GM23248 (cell line): ENCODE measurements at places on chromosomes 7 and 10.

- DNase-seq, result no peak
Observed at GRCh38 chr7:46747869-46748576, 827.0 kb upstream of the IGFBP3 start.

GRCh38 chr10:7275761-7276440 lies 134.9 kb downstream of the SFMBT2 start:
- DNase-seq, result no peak

- DNase-seq, result no peak
Observed at GRCh38 chr10:70950037-70950436, 61.7 kb upstream of the PCBD1 start.

DNA sequence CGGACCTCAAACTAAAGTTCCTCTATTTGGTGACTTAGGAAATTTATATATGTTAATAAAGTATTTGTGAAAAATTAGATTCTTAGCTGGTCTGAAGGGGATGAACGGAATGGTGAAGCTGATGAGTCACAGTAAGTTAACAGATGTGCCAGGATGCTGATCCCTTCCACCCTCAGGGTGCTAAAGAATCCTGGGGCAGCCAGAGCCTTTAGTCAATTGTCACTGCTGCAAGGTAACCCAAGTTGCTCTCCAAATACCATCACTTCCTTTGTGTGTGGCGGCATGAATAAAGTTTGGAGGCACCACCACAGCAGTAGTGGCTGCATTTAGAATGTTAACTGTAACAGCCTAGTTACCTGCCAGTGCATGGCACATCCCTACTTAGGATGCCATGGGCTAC lies 222.6 kb upstream of the PPP1R3A start:
- peak; percentile 19 for DNase-seq

- DNase-seq, result peak; percentile 70
Observed at GRCh38 chr7:73978661-73979563, 49.1 kb upstream of the ELN start.

DNA sequence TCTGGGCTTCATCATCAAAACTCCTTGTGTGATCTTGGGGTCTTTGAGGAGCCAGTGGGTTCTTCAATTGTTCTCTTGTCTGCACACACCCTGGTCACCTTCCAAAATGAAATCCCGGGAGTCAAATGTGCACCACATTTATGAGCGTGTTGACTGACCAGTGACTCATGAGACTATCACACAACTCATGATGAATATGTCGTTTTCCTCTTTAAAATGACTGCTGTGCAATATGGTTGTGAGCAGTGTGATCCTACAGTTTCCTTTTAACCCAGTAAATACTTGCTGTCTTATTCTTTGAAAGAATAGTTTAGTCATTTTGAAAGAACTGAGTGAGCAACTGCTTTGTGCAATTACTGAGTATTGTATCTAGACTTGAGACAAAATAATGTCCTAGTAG lies 149.2 kb downstream of the DYNC1I1 start:
- peak; percentile 67 for DNase-seq

- DNase-seq, result peak; percentile 66
Observed at GRCh38 chr7:17311952-17312351, 13.5 kb downstream of the AHR start.

DNA sequence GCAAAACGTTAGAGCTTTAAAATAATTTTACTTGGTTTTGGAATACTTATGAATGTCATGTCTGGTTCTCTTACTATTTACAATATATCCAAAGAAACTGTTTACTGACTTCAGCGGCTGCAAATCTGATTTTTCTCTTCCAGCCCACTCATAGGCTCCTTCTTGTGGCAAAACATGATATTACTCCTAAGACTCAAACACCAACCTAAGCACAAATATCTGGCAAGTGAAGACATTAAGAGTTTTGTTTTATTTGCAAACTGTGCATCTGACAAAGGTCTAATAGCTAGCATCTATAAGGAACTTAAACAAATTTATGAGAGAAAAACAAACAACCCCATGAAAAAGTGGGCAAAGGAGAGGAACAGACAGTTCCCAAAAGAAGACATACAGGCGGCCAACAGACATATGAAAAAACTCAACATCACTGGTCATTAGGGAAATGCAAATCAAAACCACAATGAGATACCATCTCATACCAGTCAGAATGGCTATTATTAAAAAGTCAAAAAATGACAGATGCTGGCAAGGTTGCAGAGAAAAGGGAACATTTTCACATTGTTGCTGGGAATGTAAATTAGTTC lies 20.3 kb upstream of the GJC3 start:
- DNase-seq, result peak; percentile 44

GRCh38 chr10:58513188-58514110 lies 777 bp downstream of the BICC1 start:
- peak; percentile 70 for DNase-seq

DNA sequence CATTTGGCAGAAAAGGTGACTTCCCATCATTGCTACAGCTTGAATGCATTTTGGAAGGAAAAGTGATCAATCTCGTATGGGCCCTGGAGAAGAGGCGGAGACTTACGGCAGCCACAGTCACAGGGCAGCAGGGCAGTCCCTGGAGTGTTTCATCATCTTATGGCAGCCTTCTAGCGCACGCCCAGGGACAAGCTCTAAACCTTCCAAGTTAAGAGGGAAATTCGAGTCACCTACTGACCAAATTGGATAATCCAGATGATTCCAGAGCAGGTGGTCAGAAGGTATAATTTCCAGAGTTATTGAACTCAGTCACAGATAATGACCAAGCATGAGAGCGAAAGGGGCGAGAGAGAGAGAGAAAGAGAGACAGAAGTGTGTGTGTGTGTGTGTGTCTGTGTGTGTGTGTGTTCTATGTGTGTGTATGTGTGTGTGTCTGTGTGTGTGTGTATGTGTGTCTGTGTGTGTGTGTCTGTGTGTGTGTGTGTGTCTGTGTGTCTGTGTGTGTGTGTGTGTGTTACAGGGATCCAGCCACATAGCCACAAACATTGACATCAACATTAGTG lies 123.7 kb upstream of the ADAM12 start:
- DNase-seq, result peak; percentile 44

DNA sequence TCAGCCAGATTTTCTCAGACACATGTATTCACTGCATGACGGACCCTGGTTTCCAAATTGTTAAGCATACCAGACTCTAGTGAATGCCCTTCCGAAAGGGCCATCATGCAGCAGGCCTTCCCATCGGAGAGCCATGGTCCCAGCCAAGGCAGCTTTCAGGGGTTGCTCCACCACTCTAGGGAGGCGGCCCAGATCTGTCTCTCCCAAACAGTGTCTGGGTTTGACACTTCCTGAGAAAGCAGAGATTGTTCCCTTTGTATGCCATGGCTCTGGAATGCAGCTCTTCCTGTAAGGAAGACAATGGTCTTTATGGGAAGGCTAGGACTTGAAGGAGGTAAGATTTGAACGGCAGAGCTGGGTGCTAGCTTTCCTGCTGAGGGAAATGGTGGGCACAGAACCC lies 178.8 kb upstream of the BMPER start:
- DNase-seq, result no peak

GRCh38 chr10:21599582-21599981 lies 65.5 kb downstream of the MLLT10 start:
- no peak for DNase-seq

GRCh38 chr7:101126651-101127459 lies at the start of gene SERPINE1:
TSS of gene SERPINE1 (plus strand) at chr7:101127104. CDS start at chr7:101128394, 1,290 bp downstream.
- DNase-seq, result peak; percentile 100

DNA sequence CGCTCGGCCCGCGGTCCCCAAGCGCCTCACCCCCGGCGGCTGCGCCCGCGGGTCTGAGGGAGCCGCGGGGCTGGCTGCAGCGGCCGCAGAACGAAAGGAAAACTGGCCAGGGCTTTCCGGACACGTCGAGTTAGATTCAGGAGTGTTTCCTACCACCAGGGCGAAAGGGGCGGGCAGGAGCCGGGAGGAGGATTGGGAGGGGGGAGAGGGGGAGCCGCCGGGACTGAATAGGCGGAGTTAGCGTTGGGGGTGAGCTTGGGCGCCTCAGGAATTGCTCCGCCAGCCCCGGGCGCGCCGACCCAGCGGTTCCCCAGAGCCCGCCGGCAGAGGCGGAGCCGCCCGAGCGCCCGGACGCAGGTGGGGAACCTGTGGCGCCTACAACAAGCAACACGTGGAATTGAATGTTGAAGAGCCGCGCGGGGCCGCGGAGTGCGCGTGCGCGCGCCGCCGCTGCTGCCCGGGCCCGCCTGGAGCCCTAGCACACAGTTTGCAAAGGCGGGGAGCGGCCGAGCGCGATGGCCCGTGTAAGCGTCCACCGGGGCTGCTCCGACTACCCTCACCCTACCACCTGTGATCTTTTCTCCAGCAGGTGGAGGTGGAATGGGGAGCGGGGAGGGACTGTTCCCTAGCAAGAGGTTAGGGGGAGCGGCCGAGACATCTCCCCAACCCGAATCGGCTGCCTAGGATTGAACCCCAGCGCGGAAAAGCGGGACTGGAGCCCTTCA lies at the start of gene CADPS2:
Gene CADPS2 (minus strand): TSS at position 104 of the 725 bp plus-strand sequence. CDS start 123 bp downstream, outside the sequence.
- DNase-seq, result peak; percentile 81

DNA sequence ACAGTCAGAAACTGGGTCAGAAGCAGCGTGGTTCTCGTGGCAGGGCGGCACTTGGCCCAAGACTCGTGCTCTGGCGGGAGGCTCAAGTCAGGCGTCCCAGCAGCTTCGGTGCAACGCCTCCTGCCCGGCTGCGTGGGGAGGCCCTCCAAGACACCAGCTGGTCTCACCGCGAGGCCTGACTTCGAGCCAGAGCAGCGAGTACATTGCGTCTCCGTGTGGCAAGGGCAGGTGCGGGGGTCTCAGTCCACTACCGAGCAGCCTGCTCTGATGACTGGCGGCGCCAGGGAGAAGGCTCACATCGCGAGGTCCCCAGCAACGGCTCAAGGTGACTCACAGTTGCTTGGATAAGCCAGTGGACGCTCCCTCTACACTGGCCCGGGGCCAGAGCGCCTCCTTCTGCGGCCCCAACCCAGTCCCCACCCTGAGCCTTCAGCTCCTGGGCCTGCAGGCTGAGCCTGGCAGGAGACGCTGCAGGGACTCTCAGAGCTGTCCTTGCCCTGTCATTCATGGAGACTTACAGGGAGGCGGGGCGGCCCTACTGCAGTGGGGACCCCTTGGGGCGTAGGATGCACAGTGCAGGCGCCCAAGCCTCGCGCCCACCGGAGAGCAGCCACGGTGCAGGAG lies 41.9 kb upstream of the PRKAR1B start:
- DNase-seq, result no peak

GRCh38 chr7:123748171-123748733 lies 551 bp downstream of the WASL start:
- DNase-seq, result peak; percentile 76

- no peak for DNase-seq
Observed at GRCh38 chr10:97178074-97178473, 7.7 kb downstream of the SLIT1 start.

GRCh38 chr10:91528080-91528479 lies 104.8 kb downstream of the PPP1R3C start:
- DNase-seq, result no peak

DNA sequence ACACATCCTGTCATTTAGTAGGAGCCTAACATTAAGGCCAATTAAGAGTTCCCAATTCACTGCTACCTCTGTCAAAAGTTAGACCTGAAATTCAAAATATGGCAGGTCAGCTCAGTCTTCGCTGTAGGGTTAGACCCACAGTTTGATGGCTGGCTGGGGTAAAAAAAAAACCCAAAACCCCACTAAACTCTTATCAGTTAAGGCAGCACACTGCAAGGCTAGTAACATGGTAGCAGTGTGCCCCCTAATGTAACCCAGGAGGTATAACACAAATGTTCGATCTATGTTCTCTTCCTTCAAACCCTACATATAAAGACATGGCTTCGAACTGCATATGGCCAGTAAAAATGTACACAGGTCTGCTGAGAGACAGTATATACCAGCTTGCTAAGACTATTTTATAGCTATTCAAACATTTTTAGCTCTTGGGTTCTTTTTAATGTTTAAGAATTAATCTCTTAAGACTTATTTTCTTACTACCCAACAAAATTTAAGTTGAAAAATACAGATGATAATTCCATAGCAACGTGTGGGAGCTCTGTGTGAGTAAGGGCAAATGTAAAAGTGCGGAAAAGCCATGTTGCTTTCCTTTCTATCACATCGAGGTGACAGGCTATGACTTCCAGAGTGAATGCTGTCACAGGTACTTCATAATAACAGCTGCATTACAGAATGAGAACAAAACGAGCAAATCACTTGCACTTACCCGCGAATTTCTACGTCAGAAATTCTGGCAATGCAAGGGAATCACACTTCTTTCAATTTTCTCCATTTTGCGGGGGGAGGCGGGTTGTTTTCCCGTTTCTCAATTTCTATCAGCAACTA lies 168.4 kb upstream of the IMMP2L start:
- peak; percentile 51 for DNase-seq

GRCh38 chr7:74606101-74606908 lies 51.2 kb upstream of the GTF2I start:
- peak; percentile 65 for DNase-seq

GRCh38 chr10:52438119-52438518 lies 124.0 kb downstream of the DKK1 start:
- no peak for DNase-seq

- peak; percentile 87 for DNase-seq
Observed at GRCh38 chr10:68231106-68231816, 652 bp downstream of the ATOH7 start.

GRCh38 chr7:18473119-18473518 lies 22.4 kb upstream of the HDAC9 start:
- no peak for DNase-seq

DNA sequence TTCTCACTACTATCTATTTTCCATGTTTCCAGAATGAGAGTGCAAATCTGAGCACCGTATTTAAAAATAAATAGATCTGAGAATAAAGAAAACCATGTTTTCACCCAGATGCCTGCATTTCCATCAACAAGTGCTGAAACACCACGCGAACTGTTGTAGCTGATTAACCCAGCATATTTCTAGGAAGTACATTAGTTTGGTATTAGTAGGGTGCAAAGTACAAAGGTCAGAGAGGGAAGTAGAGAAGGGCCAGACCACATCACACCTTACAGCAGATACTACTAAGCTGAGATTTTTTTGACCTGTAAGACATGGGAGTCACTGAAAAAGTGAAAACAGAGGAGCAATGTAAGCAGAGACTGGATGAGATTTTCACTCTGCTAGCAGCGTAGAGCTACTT lies 181.3 kb downstream of the IMMP2L start:
- DNase-seq, result no peak

GRCh38 chr10:37754538-37755323 lies 102.7 kb downstream of the ZNF248 start:
- peak; percentile 59 for DNase-seq

- DNase-seq, result no peak
Observed at GRCh38 chr10:122588381-122588780, 27.8 kb downstream of the DMBT1 start.

DNA sequence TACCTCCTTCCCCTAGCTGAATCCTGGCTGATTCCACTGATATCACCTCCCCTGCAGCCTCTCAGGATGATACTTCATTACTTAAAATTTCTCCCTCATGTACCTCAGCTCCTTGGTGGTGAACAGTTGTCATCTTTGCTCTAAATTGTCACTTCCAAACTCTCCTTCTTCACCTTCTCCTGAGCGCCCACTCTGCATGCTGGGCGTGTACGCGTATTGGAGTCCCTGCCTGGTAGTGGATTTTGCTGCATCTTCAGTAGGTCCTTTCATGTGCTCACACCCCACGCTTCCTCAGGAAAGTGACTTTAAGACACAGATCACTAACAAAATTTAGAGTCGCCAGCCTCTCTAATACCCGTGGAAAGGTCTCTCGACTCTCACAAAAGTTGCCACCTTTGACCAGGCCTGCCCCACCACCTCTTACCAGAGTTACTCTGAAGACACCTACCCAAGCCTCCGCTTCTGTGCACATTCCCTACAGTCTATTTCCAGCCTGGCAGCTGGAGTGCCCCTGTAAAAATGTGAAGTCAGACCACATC lies 236.8 kb downstream of the FANK1 start:
- DNase-seq, result no peak

GRCh38 chr7:116549370-116549769 lies 24.5 kb downstream of the CAV1 start:
- no peak for DNase-seq
